ENCODE measurements at places on chromosomes 2 and 18. TPM values are rescaled to one million over a fixed set of nuclear protein-coding genes. Genes with fewer than 3 reads are reported as not detected.

DNA sequence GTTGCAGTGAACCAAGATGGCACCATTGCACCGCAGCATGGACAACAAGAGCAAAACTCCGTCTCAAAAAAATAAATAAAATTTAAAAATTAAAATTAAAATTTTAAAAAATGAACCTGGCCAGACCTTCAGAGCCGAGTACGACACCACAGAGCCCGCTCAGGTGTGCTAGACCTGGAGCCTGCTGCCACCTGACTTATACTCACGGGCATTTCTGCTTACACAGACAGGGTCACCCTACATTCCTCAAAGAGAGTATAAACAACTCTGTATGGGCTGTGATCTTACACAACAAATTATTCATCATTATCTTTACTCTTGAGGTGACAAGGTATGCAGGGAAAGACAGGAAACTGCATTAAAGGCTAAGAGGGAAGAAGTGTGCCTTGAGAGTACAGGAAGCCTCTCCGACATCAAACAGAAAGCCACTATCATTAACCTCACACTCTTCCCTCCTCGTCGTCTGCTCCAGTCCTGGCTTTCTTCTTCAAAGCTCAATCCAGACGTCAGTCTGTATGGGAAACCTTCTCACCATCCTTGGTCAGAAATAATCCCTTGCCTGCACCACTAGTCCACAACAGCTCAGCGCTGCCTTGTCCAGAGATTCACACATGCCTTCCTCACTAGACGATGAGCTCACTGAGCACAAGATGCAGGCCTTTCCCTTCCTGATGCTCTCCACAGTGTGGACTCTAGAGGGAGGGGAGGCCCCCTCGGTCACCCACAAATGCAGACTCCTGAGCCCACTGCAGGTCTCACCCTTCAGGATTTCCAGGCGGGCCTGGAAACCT lies 56.2 kb downstream of the UXS1 start:
- DNase-seq, result no peak

DNA sequence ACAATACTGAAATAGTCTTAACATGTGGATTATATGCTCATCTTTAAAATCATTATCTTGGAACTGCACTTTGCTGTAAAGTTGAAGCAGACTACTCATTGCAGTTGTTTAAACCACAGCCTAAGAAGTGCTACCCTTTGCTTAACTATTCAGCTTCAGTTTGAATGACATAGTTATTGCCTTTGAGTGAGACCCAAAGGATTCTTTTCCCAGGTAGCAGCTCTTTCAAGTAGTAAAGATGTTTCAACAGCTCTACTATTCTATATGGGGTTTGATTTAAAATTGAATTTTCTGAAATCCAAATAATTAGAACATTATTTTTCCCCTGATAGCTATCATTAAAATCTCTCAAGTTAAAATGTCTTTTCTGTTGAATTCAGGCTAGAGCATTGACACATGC lies 1.1 kb downstream of the SCG2 start:
- no peak for DNase-seq

- DNase-seq, result no peak
These were observed 68.2 kb downstream of the ADI1 start for GRCh38 chr2:3451169-3451568.

DNA sequence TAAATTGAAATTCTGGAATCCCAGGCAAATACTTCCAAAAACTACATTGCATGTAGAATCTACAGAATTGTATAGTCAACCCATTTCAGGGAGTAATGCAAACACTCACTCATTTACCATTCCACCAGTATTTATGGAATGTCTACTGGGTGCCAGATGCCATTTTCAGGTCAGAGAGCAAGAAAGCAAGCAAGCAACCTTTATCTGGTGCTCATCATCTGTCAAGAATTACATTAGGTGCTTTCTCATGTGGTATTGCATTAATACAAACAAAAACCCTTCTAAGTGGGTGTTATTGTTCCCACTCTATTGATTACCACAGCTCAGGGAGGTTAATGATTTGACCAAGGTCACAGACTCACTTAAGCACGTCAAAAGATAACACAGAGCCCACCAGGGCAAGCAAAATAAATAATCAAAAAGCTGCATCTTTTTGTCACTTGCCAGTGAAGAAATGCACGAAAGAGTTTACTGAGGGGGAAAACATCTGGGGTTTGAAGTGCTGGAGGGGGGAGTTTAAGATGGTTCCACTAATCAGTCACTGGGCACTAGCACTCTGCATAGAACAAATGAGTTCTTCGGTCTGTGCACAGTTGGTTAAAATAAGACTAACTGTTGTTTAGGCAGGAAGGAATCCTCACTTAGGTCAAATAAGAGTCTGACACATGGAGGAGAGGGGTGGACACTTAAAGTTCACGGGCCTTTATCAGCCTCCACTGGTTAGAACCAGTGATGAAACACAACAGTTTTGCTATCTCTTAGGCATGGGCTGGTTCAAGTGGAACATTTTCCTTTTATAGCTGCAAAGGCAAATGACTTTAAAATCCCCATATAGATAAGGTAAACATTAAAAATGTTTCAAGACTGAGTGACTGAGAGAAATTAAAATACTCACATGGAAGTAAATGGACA lies 208.8 kb downstream of the CDH2 start:
- no peak for DNase-seq

DNA sequence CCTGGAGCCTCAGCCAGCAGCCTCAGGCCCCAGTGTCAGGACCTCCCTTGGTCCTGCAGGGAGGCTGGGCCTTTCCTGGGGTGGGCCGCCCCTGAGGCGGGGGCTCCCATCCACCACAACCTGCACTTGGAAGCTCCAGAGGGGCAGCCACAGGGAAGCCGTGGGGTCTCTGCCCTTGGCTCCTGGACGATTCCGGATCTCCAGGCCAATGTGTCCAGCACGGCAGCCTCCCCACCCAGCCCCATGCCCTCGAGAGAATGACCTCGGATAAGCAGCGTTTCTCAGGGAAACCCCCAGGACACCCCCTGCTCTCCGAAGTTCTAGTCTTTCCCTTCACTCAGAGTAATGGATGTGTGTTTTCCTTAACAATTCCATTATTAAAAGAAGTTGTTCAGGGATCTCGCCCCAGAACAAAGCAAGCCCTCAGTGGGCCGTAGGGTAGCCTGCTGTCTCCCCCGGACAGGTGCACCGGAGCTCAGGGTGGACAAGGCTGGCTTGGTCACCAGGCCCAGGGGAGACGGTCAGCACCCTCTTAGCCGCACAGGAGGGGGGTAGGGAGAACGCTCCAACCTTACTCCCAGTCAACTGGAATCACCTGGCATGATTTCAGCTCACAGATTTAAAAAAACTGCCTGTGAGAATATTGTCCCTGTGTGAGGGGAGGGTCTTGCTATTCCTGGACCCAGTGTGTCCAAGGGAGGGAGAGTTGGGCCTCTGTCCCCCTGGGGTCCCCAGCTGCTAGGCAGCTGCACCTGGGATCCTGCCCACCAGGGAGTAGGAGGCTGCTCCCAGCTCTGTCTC lies 72.2 kb upstream of the OTOS start:
- no peak for DNase-seq

- no peak for DNase-seq
These were observed 66.2 kb downstream of the CYP26B1 start for GRCh38 chr2:72081451-72081850.

- DNase-seq, result no peak
These were observed 5.1 kb downstream of the TRIB2 start for GRCh38 chr2:12721566-12722446.

MTX2 gene
- 42.4 TPM for total RNA-seq
